ENCODE measurements at places on chromosomes 16 and 17.

DNA sequence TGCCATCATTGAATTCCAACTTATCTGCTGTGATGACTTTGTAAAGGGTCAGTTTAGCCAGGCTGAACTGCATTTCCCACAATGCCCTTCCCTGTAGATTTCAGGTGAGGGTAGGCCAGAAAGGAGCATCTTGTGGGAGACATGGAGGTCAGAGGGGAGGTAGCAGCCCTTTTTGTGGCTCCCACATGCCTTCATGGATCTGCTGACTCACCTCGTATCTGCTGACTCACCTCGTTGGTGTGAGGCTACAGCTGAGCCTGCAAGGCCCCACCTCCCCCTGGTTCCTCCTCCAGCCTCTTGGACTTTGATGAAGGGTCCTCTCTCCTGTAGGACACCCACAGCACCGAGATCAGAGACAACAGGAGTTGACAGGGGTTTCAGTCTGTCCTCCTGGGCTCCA is 102.5 kb downstream of the SALL1 start:
- DNase-seq = no peak

DNA sequence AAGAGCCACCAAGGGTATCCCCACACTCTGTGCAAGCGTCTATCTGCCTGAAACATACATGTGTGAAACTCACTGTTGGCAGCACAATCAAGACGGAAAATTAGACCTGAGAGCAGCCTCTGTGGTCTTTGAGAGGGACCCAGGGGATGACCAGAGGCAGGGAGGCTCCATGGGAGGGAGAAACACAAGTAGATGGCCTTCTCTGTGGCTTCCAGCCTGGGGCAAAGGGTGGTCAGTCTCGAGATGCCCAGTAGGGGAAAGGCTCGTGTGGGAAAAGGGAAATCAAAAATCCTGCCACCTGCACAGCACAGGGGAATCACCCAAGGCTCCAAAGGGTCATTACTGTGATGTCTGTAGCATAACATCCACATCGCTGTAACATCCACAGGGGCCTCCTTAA is 823.3 kb downstream of the KCNJ18 start:
- no peak for DNase-seq

DNA sequence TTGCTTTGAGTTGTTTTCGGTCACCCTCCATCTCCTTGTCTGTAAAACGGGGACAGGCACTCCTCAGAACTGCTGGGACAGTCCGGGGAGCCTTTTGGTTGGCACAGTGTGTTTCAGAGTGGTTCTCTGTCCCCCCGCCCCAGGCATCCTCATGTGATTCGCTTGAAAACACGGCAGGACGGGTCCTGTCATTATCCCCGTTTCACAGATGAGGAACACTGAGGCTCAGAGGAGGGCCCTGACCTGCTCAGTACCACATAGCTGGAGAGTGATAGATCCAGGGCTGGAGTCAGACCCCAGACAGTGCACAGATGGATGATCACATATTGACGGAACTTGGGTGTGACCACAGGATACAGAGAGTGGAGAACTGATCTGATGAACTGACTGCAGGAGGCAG is 13.5 kb upstream of the ADGRG1 start:
- no peak for DNase-seq

- DNase-seq = no peak
Measured at GRCh38 chr17:50423553-50424159, 2.4 kb upstream of the ACSF2 start.

GRCh38 chr16:85029408-85029784 is 1.8 kb downstream of the KIAA0513 start:
- peak; percentile 56 for DNase-seq

DNA sequence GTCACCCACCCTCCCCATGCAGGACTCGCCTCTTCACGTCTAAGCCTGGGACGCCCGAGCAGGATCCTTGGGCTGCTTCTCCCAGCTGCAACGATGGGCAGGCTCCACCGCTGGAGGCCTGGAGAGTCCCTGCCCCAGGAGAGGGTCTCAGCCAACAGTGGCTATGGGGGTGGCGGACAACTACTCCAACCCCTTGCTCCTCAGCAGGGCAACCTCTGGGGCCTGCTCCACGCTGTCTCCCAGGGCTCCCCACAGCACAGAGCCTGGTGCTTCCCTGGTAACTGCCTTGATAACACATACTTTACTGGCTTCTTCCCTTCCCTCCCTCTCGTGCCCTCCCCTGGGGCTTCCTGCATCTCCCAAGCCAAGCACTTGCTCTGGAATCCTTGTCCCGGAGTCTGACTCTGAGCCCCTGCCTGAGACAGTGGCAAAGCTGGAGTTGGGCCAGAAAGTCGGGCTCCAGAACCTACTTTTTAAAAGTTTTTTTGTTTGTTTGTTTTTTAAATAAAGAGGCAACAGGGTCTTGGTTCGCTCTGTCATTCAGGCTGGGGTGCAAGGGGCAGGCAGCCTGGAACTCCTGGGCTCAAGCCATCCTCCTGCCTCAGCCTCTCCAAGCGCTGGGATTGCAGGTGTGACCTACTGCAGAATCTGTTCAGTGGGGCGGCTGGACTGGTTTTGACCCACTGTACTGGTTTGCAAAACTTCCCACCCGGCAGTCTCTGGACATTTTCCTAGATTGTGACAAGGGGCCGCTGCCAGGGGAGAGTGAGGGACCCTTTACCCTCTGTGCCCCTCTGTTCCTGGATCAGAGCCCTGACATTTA is 99.4 kb downstream of the TNFRSF13B start:
- no peak for DNase-seq

DNA sequence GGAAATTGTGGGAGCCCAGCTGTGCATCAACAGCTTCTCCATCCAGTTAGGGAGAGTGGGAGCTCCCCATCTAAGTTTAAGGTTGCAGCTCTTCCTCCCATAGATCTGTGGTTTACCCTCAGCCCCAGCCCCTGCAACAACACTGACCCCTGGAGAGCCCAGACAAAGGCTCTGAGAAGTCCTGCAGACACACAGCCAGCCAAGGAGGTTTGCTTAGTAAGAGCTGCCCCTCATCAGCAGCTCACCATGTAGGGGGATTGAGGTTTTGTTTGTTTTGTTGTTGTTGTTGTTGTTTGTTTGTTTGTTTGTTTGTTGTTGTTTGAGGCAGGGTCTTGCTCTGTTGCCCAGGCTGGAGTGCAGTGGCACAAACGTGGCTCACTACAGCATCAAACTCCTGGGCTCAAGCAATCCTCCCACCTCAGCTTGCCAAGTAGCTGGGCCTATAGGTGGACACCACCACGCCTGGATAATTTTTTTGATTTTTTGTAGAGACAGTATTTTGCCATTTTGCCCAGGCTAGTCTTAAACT is 138.6 kb downstream of the CLEC16A start:
- no peak for DNase-seq

- no peak for DNase-seq
Measured at GRCh38 chr17:9905902-9906301, 831 bp upstream of the RCVRN start.

DNA sequence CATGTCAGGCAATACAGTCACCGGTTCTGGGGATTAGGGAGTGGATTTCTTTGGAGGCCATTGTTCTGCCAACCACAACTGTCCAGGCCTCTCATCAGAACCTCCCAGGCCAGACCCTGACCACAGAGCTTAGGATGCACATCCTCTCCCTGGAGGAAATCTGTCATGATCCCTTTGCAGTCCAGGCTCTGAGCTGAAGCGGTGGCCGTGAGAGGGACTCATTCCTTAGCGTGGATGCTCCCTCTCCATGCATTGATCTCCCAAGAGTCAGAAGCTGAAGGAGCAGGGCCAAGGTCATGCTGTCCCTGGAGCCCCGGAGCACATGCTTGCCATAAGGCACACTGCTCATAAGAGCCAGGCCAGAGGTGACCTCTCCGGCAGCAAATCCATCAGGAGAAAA is 181.4 kb downstream of the COPRS start:
- DNase-seq = no peak

DNA sequence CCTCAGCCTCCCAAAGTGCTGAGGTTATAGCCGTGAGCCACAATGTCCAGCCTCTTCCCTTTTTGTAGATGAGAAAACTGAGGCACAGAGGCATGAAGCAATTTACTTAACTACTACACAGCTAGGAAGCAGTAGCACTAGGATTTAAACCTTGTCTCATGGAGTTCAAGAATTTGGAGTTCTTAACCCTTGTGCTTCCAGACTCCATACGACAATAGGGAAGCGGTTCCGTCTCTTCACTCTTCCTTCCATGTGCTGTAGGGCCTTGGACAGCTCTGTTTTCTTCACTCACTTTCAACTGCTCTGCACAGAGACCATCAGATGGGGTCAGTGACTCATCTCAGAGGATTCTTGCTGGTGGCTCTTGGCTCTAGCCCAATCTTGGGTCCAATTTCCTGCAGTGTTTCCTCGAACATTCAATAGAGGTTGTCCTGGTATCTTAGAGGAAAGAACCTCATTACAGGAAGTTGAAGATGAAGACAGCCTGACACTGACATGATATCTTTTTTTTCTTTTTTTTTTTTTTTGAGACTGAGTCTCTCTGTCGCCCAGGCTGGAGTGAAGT is 19.3 kb downstream of the ITGAL start:
- no peak for DNase-seq

- DNase-seq = no peak
Measured at GRCh38 chr17:10031606-10032005, 126.5 kb upstream of the RCVRN start.

- DNase-seq = no peak
Measured at GRCh38 chr16:20910781-20911321, 10.3 kb downstream of the LYRM1 start.

GRCh38 chr16:68737046-68737729 is at the start of gene CDH1:
CDH1 (plus strand) TSS chr16:68737292; CDS start chr16:68737416, 124 bp downstream.
- peak; percentile 10 for DNase-seq

GRCh38 chr16:11423315-11424117 is 78.3 kb downstream of the RMI2 start:
- DNase-seq = no peak

DNA sequence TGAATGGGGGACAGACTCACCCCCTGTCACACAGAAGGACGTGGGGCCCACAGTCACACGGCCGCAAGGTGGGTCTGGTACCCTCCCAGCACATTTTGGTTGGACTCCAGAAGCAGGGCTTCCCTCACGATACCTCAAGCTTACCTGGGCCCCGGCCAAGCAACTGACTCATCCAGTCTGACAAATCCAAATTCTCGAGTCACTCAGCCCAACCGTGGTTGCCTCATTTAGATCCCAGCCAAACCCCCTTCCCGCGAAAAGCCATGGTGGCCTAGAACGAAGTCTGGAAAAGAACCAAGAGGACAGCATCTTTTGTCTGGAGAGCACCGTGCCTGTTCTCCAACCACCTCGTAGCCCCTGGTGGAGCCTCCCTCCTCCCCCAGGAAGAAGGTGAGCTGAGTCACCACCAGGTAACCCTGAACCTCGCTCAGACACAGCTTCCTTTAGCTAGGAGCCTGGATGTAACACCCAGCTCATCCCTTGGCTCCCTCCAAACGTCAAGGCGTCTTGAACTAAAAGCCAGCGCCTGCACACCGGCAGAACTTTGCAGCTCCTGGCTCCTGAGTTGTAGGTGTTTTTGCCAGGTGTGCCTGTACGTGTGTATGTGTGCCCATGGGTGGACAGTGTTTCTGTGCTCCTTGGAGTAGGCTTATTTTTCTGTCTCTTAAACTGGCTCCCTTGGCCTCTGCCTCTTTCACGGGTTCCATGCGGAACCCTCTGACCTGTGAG is 78.9 kb downstream of the CMIP start:
- DNase-seq = no peak

DNA sequence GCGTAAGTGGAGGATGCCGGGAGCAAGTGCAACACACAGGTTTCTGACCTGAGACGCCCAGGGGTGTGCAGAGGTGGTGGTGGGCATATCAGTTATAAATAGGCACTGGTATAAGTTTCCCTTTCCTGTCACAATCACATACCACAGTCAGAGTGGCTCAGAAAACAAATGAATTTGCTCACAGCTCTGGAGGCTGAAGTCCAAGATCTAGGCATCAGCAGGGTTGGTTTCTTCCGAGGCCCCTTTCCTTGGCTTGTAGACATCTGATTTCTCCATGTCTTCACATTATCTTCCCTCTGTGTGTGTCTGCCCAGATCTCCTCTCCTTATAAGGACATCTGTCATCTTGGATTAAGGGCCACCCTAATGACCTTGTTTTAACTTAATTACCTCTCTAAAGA is 250.5 kb upstream of the TNRC6C start:
- no peak for DNase-seq

DNA sequence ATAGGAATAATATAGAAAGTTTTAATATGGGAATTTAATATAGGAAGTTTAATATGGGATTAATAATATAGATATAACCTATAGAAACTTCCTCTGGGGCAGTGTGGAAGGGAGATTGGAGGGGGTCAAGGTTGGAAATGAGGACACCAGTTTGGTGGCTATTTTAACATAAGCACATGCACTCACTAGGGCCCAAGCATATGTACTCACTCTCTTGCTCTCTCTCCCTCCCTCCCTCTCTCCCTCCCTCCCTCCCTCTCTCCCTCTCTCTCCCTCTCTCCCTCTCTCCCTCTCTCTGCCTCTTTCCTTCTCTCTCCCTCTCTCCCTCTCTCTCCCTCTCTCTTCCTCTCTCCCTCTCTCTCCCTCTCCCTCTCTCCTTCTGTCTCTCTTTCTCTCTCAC is 528.1 kb downstream of the NPIPA7 start:
- DNase-seq = no peak

DNA sequence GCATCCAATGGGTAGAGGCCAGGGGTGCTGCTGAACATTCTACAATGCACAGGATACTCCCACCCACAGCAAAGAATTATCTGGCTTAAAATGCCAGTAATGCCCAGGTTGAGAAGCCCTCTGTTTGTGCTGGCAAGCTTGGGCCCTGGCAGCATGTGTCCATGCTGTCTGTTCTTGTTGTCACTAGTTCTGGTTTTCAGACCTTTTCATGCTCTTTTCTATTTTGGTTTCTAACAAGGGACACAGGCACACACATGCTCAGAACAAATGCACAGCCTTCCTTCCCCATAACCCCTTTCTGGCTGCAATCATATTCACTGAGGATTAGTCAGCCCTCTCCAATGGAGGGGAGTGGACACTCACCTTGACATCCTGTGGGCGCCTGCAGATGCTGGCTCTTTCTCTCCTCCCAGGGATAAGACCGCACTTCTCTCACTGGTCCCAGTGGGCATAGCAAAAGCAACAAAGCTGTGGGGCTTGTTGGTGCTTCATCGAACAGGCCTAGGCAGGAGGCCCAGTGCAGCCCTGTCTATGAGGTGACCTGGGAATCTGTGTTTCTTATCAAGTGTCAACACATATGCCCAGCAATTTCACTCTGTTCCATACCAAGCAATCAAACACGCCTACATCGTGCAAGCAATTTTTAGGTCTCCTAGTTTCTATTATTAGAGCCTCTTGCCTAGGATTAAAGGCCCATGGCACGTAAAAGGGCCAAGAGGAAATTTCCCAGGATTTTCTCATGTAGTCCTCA is 271.1 kb upstream of the CCL2 start:
- DNase-seq = no peak

- no peak for DNase-seq
Measured at GRCh38 chr16:85916141-85916890, 17.4 kb downstream of the IRF8 start.

DNA sequence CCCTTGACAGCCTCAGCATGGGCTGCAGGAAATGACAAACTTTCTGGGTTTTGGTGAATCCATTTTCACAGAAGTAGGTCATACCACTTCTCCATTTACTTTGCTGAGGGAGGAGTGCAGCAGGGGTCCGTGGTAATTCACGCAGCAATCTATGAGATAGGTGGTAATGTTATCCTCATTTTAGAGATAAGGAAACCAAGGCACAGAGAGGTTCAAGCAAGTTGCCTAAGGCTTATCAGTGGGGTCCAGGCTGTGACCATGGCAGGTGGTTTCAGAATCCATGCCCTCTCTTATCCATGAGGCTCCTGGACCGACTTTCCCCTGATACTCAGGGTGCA is 12.6 kb downstream of the TBX4 start:
- DNase-seq = no peak
